ENCODE measurements at places on chromosomes 2 and 18.

DNA sequence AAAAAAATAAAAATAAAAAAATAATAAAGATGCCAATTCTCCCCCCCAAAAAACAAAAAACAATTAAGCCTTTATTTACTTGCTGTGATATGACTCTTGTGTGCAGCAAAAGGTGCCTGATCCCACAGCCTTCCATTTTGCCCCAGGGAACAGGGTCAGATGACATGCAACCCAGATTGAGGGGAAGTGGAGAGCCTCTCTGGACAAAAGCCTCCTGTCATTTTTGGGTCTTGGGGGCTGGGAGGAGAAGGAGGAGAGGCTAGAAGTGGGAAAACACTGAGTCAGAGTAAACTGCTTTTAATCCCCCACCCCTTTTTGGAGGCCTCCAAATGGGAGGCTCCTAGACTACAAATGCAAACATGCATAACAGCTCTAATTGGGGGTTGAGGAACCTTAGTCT is 46.6 kb upstream of the SCG2 start:
- DNase-seq = no peak

DNA sequence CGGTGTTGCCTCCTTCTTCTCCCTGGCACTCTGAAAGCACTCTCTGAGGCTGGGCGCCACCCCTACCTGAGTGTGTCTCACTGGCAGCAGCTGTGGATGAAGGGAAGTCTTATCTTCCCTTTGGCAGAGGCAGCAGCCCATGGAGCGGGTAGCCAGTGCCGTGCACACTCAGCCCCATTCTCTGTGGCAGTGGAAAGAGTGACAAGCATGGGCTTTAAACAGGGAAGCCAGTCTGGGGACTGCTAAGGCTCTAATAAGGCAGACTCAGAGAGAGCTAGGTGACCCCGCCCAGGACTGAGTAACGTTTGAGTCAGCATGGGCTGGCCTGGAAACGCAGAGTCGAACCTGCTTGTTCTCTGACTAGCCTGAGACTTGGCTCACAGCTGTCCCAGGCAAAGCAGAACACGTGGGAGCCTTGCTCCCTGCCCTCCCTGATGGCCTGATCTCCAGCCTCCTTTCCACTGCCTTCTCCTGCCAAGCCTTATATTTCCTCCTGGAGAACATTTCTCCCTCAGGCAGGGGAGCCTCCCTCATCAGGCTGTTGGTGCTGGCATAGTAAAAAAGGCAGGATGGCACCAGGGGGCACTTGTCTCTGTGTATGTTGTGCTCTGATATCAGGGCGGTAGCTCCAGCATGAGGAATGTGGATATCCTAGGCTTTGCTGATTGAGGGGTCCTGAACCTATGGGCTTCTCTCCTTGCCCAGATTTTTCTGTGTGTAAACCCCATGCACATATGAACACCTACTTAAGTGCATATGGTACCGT is 93.9 kb upstream of the LGALSL start:
- peak; percentile 15 for DNase-seq

- DNase-seq = no peak
Measured at GRCh38 chr2:96502891-96503636, 2.1 kb downstream of the NEURL3 start.

DNA sequence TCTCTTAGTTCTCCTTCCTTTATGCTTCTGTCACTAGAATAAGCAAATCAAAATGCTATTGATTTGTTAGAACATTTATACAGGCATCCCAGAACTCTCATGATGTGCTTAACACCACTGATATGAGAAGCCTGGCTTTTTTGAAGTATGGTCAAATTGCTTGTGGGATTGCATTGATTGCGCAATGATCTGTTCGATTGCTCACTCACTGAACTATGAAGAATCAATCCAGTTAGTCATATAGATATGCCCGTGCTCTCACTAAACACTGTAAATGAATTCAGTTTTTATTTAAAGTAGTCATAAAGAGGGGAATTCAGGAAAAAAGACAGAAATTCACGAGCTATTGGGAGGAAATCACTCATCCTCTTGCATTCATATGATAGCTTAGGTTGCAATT is 1237.8 kb downstream of the SUCLG1 start:
- DNase-seq = no peak

- DNase-seq = no peak
Measured at GRCh38 chr2:62364791-62365528, 141.0 kb downstream of the TMEM17 start.

- no peak for DNase-seq
Measured at GRCh38 chr2:98948956-98949739, 13.1 kb upstream of the CRACDL start.
